NCI-H69 (cell line): ENCODE measurements at places on chromosomes 11 and 22.

- DNase-seq: peak; percentile 53
These were observed 2.1 kb downstream of the NECTIN1 start for GRCh38 chr11:119726585-119727522.

DNA sequence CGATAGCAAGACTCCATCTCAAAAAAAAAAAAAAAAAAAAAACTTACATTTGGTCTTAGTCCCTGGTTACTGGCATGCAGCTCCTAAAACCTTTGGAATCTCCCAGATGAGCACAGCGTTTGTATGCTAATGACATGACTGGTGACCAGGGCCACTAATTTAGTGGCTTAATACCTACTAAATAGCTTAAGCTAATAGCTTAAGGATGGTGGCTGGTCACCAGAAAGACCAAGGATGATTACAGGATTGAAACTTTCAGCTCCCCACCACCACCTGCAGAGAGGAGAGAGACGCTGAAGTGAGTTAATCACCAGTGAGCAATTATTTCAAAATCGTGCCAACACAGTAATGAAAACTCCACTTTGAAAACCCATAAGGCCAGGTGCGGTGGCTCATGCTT is 37.1 kb downstream of the DENND5A start:
- DNase-seq: peak; percentile 22

DNA sequence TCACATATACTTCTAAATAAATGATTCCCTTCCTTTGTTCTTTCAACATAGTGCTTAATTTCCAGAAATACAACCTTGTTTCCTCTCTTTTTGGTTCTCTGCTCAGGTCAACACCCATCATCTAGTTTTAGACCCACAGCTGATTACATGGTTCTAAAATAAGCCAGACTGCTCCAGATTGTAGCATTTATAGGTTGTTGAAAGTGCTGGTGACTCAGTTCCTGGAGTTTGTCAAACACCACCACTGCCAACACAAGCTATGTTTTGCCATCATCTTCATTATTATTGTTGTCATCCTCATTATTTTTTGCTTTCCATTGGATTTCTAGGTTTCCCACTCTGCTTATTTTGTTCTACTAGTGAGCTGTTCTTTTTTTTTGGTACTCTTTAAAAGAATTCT is 22.3 kb upstream of the MMP20 start:
- no peak for DNase-seq

DNA sequence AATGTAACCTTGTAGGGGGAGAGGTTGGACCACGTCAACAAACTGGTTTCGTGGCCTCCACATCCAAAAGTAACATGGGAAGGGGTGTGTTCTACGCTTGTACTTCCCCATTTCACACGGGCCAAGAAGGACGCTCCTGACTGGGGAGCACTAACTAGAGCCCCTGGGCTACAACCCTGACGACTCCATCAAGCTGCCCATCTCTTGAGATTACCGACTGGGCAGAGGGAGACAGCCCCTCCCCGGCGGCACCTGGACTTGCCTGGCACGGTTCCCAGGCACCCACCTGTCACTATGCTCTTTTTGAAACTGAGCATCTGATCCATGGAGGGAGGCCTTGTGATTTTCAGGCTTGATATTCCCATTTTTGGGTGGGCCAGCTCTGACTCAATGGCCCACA is 68.5 kb downstream of the SHANK2 start:
- DNase-seq: peak; percentile 71

- DNase-seq: peak; percentile 90
These were observed 22.6 kb downstream of the RTN4RL2 start for GRCh38 chr11:57482782-57483561.

DNA sequence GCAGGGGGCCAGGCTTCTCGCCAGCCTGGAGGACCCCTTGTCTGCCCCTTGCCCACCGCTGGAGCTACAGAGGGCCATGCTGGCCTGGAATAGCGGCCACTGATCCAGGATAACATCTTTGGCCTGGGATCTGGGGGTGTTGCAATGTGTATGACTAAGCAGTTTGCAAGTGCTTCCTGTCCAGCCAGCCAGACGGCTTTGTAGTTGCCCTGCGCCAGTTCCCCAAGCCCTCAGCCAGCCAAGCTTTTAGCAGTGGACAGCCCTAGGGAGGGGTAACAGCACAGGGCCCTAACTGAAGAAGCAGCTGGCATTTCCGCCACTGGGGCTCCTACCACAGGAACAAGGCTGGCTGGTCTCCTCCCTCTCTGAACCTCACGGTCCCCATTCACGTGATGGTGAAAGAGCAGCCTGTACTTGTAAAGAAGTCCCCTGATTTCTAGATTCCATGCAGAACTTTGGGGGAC is 32.1 kb downstream of the UQCR10 start:
- DNase-seq: no peak
